Peyer's patch (tissue), 4 donors: ENCODE measurements at places on chromosomes 7 and 10. TPM values are rescaled to one million over a fixed set of nuclear protein-coding genes. Genes with fewer than 3 reads are reported as not detected.

Gene CLRN3
- 7.4 TPM for total RNA-seq

- no peak overlapping the region for H3K4me3 ChIP-seq
- no peaks in the 10 kb centered on the region for H3K4me1 ChIP-seq
- H3K27me3 ChIP-seq: no peaks in the 10 kb centered on the region
- DNase-seq: no peak
- no peak overlapping the region for H3K27ac ChIP-seq
These were observed 34.5 kb upstream of the CTBP2 start for GRCh38 chr10:125194814-125195213.

- no peak for DNase-seq
- H3K36me3 ChIP-seq: no peaks in the 10 kb centered on the region
- no peak overlapping the region for H3K4me3 ChIP-seq
- no peak overlapping the region for H3K27ac ChIP-seq
- no peaks in the 10 kb centered on the region for H3K27me3 ChIP-seq
These were observed 53.5 kb downstream of the ZNF37A start for GRCh38 chr10:38147686-38148085.

DNA sequence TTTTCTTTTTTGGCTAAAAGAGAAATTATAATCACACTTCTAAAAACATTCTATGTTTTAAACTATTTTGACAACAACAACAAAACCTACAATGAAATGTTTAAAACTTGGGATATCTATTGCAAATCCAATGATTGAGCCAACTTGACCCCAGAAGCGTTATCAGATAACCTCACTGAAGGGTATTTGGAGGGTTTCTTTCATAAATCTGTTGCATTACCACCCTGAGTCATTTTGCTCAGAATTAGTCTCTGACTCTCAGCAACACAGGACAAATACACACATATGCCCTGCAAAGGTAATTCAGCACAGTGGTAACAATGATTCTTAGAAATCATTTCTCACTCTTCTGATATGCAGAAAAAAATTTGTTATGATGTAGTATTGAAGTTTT lies 2.3 kb upstream of the COL1A2 start:
- no peak overlapping the region for H3K27ac ChIP-seq
- no peaks in the 10 kb centered on the region for H3K4me1 ChIP-seq
- no peak overlapping the region for H3K4me3 ChIP-seq
- no peaks in the 10 kb centered on the region for H3K27me3 ChIP-seq
- DNase-seq: no peak

DNA sequence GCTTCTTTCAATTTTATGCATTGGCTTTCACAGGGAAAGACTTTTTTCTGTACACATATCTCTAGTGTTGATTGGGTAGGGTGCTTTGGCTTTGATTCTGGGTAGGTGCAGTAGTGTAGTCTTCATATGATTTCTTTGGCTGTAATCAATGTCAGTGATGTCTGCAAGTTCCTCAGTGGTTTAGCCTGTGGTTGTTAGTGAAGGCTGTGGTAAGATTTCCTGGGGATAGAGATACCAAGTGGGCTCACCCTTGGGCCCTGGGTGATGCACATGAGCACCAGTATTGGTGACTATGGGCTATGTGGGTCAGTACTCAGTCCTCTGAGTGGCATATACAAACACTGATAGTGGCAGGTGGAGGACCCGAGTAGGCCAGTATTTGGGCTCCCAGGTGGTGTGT lies 13.0 kb downstream of the GIMAP8 start:
- no peak overlapping the region for H3K27ac ChIP-seq
- no peak for DNase-seq
- H3K36me3 ChIP-seq: no peaks in the 10 kb centered on the region
- H3K4me1 ChIP-seq: no peaks in the 10 kb centered on the region

DNA sequence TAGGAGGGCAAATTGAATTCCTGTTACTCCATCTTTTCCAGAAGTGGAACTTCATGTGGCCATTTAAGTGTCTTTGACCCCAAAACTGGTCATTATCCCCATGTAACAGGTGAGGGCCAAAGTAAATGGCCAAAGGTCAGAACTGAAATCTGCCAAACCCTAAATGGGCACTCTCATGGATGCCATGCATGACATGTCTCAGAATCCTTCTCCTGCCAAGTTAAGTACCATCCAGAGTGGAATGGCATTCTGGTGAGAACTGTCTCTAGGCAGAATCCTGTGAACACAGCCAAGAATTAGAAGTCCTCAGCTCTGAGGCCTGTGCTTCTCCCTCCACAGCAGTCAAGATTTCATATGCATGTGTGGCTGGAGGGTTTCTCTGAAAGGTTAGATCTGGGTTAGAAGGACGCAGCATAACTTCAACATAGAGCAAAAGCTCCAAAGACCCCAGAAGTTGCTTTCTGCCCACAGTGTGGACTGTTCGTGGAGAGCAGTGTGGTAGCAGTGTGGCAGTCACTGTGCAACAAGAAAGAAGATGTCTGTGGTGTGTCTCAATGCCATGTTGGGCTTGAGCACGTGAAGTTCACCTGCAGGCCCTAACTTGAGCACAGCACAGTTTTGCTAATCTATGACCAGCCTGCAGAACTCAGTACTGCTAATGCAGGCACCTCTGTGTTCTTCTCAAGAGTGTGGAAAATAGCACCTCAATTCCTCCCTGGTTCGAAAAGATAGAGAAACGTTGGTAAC lies 121.3 kb downstream of the ADCY1 start:
- H3K27me3 ChIP-seq: no peaks in the 10 kb centered on the region
- no peak overlapping the region for H3K27ac ChIP-seq
- no peak for DNase-seq
- no peaks in the 10 kb centered on the region for H3K4me1 ChIP-seq
- no peaks in the 10 kb centered on the region for H3K36me3 ChIP-seq

DNA sequence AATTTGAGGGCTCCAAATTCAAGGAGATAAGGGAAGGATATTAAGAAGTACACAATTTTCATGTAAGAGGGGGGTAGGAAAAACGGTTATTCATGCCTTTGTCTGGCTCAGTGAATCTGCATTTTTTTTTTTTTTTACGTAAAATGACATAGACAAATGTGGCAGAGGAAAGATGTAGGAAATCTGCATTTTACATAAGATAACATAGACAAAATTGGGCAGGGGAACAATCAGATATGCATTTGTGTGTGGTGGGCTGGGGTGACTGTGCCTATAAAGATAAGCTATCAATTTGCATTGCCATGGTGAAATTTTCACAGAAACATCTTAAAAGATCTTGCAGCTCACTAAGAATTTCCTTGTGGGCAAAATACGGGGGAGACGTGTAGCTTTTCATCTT lies 92.7 kb upstream of the GPR141 start:
- H3K36me3 ChIP-seq: no peaks in the 10 kb centered on the region
- no peak overlapping the region for H3K4me3 ChIP-seq
- no peaks in the 10 kb centered on the region for H3K27me3 ChIP-seq
- no peaks in the 10 kb centered on the region for H3K4me1 ChIP-seq

GRCh38 chr7:2510909-2511768 lies 8.4 kb upstream of the LFNG start:
- peak overlapping the region; percentile 97 for H3K27ac ChIP-seq
- H3K27me3 ChIP-seq: no peaks in the 10 kb centered on the region
- H3K4me1 ChIP-seq: no peaks in the 10 kb centered on the region
- peak; percentile 88 for DNase-seq
- no peaks in the 10 kb centered on the region for H3K36me3 ChIP-seq

GRCh38 chr10:31051703-31052102 lies 20.0 kb upstream of the ZNF438 start:
- no peak overlapping the region for H3K27ac ChIP-seq
- H3K4me3 ChIP-seq: no peak overlapping the region
- no peaks in the 10 kb centered on the region for H3K36me3 ChIP-seq

DNA sequence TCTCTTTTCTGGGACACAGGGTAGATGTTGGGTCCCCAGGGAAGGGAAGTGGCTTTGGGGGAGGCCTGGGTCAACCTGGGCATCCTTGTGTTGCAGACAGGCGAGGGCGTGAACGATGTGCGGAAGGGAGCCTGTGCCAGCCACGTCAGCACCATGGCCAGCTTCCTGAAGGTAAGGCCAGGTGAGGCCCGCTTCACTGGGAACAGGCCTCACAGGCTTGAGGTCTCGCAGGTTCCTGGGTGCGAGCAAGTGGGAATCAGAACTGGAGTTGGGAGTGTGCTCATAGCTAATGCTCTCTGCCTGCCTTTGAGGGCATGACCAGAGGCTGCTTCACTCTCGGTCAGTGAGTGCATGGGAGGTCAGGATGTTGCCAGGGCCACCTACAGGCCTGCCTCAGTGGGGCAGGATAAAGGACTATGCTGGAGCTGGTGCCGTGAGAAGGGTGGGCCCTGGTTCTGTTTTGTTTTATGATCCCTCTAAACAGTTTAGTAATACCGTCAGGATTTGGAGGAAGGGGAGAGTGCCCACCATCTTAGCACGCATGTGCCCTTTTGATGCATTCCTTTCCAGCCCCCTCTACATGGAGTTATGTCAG lies 8.4 kb downstream of the DBNL start:
- peaks cover 5% of the 10 kb centered on the region for H3K4me1 ChIP-seq
- no peaks in the 10 kb centered on the region for H3K27me3 ChIP-seq
- no peak overlapping the region for H3K27ac ChIP-seq
- DNase-seq: no peak
- no peak overlapping the region for H3K4me3 ChIP-seq

GRCh38 chr10:104120903-104121484 lies 977 bp upstream of the SFR1 start:
- H3K27ac ChIP-seq: peak overlapping the region; percentile 91
- DNase-seq: peak; percentile 90
- H3K4me1 ChIP-seq: peaks cover 15% of the 10 kb centered on the region
- H3K36me3 ChIP-seq: no peaks in the 10 kb centered on the region
- H3K4me3 ChIP-seq: peak overlapping the region; percentile 70

DNA sequence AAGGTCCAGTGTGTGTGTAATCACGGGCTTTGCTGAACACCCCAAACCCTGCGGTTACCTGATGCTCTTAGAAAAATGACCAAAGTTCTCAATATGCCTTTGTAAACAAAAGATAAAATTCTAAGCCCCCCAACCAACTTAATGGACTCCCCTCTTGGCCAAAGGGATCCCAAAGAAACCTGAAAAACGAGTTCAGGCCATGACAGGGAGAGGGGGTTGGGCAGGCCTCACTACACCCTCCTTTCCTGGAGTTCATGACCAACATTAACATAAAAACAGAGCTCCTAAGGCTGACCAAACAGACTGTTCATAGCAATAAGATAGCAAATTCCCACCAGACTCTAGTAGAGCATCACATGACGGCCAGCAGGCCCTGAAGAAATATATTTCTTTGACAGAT lies 3.0 kb upstream of the VIPR2 start:
- no peak for DNase-seq
- no peaks in the 10 kb centered on the region for H3K27me3 ChIP-seq
- H3K4me1 ChIP-seq: peaks cover 5% of the 10 kb centered on the region
- no peaks in the 10 kb centered on the region for H3K36me3 ChIP-seq
- H3K27ac ChIP-seq: no peak overlapping the region

DNA sequence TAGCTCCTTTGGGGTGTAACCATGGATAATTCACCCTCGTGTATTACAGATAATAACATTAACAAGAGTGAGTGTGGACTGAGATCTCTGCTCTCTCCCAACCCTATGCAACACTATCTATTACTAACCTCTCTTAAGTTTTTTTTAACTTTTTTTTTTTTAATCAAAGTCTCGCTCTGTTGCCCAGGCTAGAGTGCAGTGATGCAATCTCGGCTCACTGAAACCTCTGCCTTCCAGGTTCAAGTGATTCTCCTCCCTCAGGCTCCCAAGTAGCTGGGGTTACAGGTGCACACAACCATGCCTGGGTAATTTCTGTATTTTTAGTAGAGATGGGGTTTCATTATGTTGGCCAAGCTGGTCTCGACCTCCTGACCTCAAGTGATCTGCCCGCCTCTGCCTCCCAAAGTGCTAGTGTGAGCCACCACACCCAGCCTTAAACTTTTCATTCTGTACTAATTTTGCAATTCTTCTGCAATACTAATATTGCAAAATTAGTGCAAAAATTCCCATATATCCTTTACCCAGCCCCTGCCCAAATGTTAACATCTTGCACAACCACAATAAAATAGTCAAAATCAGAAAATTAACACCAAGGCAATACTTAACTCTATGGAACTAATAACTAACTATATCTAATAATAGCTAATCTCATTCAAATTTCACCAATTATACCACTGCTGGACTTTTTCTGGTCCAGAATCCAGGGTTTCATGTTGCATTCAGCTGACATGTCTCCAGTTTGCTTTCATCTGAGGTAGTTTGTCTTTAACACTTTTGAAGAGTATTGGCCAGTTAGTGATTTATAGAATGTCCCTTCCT lies 66.5 kb upstream of the TCF7L2 start:
- H3K27ac ChIP-seq: no peak overlapping the region
- H3K36me3 ChIP-seq: no peaks in the 10 kb centered on the region
- DNase-seq: no peak
- no peak overlapping the region for H3K4me3 ChIP-seq
- H3K27me3 ChIP-seq: no peaks in the 10 kb centered on the region

Gene ODAD2
- not detected for total RNA-seq

DNA sequence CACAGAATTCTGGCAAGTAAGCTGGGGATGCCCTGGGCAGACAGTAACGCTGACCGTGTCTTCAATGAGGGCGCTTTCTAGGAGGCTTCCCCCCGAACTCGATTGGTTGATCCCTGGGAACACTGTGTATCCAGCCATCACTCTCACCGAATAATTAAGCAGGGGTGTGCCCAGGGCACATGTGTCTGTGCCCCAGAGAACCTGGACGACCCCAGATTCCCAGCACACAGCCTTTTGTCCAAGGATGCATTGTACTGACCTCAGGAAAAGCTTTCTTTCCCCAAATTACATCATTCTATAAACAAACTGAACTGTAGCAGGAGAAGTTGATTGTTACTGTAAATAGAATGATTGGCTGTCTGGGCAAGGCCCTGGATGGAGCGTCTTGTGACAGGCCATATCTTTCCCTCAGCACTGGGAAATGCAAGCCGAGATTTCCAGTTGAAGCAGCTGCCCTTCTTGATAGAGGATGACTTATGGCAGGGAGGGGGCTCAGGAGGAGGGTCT lies 6.6 kb upstream of the DEPP1 start:
- H3K27me3 ChIP-seq: no peaks in the 10 kb centered on the region
- no peak for DNase-seq
- peaks cover 22% of the 10 kb centered on the region for H3K4me1 ChIP-seq
- H3K36me3 ChIP-seq: no peaks in the 10 kb centered on the region
- no peak overlapping the region for H3K4me3 ChIP-seq
